ENCODE measurements at places on chromosomes 13 and 19.
A peak's percentile ranks its signal among the peaks of the same experiment; 100 is the strongest.

DNA sequence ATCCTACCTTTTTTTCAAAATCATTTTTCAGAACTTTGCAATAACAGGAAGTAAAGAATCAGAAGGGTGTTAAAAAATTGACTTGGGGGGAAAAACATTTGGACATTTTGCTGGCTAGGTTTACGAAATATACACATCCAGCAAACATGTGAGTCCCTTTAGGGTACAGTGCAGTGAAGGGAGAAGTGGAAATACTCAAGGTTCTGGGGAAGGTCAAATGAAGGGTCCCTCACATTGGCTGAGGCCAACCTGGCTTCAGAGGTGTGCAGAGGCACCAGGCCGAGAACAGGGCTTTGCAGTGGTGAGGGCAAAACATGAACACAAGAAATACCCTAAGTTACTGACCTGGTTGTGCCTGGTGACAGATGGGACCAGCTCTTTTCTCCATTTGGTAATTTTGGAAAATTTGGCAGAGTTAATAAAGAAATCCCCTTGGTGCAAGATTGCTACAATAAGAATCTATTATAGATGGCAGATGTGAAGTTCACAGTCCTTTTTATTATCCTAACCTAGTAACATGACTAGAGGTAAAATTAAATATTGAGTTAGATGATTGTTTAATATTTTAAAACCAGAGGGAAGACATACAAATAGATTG lies 1.5 kb upstream of the UPF3A start:
- DNase-seq, result no peak

DNA sequence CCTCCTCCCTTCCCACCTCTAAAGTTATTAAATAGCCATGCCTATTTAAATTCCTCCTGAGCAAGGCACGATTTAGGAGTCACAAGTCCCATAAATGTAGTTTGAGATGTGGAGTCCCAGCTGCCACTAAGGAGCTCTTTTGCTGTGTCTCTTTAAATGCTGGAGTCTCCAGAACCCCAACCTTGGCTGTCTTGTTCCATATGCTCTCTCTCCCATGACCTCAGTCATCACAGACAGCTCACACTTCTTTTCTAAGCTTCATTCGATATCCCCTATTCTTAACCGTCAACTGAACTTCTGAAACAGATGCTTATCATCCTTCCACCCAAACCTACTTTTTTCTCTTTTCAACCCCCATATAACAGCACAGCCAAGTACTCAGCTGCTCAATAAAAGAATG lies 197.1 kb downstream of the VWA8 start:
- no peak for DNase-seq

DNA sequence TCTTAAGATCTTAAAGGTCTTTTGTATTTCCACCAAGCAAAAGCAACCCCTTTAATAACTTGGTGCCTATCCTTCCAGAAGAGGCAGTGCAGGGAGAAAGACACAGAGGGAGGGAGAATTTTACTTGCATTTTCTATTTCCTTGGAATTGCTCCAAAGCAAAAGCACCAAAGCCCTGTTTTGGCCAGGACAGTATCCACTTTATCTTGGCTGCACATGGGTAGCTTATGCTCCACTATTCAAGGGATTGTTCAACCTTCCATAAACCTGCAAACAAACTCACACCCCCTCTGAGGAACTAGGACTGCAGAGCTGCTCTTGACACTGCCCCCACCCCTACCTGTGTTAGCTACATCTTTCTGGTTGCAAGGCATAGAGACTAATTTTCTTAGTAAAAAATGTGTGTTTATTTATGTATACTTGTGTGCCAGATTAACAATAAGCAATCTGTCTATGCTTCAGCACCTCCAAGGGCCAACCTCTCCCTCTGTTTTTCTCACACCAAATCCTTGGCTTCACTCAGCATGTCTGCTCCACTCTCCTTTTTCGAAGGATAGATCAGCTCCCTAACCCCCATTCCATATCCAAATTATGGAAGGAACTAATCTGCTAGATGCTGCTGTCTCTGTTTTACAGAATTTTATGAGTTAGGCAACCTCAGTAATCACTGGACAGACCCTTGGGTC lies 68.1 kb upstream of the KLF12 start:
- DNase-seq, result no peak

DNA sequence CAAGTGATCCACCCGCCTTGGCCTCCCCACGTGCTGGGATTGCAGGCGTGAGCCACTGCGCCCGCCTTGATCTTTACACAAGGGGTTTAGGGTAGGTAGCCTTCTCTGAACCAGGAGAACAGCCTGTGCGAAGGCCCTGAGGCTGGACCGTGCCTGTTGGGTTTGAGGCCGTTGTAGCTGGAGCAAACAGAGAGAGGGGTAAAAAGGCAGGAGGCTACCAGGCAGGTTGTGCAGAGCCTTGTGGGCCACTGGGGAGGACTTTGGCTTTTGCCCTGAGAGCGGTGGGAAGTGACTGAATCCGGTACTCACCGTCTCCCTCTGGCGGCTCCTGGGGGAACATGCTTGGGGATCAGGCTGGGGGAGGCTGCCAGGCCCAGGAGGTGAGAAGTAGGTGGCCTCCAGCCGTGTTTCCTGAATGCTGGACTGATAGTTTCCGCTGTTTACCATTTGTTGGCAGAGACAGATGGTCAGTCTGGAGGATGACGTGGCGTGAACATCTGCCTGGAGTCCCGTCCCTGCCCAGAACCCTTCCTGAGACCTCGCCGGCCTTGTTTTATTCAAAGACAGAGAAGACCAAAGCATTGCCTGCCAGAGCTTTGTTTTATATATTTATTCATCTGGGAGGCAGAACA lies 24.6 kb downstream of the SPC24 start:
- DNase-seq, result no peak

- DNase-seq, result no peak
Observed at GRCh38 chr19:6234527-6234926, 45.2 kb downstream of the MLLT1 start.

DNA sequence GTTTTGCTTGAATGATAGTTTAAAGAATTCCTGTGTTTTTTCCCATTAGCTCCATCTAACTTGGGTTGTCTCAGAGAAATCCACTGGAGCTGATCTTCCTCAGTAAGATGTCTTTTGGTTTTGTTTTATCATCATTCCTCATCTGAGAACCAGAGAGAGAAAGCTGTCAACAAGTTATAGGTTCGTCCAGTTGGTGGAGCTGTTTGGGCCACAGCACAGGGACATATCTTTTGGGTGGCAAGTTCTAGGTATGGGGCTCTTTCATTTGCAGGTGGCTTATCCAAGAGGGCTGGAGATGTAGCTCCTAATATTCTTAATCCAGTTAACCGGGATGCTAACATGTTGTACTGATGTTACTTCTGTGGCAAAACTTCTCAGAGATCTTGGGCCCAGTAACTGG lies 174.2 kb downstream of the KCNRG start:
- no peak for DNase-seq

DNA sequence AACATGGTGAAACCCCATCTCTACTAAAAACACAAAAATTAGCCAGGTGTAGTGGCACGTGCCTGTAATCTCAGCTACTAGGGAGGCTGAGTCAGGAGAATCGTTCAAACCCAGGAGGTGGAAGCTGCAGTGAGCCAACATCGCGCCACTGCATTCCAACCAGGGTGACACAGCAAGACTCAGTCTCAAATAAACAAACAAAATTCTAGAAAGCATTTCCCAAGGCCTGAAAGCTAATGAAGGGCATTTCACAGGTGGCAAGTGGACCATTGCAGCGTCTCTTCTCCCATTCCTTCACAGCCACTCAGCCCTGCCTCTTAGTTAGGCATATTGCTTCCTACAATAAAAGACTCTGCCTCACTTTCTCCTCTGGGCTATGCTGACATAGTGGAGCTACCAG lies 13.5 kb upstream of the RXFP2 start:
- DNase-seq, result no peak

DNA sequence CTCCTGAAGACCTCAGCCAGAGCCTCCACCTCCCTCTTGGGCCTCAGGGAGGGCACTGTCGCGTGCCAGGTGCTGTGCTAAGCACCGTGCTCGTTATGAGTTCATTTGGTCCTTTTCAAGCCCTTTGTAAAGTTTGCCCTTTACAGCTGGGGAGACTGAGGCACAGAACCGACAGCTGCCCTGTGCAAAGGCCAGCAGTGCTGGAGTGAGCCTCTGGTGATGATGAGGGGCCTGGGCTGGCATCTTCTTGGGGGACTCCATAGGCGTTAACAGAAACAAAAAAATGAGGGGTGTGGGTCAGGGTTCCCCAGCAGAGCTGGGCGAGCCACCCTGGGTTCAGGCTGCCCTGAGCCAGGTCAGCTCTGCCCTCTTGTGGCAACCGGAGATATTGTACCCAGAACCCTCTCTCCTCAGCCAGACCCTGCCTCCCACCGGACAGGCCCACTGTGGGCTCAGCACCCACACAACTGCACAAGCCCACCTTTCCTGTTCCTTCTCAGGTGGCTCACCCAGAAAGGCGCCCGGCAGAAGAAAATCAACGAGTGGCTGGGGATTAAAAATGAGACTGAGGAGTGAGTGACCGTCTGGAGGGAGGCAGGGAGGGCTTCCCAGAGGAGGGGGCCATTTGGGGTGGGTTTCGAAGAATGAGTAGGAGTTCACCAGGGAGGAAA lies 5.5 kb upstream of the IFI30 start:
- no peak for DNase-seq

- DNase-seq, result no peak
Observed at GRCh38 chr13:39840201-39840600, 184.7 kb downstream of the COG6 start.

DNA sequence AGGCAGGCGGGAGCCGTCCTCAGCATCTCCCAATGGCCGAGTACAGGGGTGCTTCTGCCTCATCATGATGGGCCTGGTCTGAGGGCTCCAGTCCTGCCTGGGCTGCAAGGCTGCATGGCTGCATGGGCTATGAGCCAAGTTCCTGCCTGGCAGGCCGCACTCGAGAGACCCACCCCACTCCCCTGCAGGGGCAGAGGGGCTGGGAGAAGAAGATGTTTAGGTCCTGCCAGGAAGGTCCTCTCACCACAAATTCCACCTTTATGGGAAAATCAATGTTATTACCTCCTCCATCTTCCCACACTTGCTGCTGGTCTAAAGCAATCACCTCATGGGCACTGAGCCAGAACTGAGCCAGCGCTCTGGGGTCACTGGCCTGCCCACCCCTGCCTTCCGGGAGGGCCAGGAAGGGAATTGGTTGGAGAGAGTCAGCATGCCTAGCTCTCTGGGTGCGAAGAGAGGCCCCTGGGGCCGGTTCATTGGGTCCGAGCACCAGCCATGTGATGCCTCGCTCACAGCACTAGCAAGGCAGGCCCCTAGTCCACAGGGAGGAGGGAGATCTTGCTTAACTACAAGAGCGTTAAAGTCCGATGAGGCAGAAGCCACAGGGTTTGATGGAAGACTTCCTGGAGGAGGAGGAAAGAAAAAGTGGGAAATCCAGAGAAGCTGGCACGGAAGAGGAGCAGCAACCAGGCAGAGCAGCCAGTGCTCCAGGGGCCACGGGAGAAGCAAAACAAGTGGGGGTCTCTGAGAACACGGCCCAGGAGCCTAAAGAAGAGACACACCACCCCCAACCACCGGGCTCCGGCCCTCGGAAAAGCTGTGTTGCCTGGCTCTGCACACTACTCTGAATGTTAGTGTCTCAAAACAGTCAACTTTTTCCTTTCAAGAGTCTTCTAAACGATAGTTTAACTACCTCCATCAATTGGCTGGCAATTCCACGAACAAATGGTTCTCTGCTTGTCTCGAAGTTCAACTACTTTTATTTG lies 63.1 kb downstream of the CEBPG start:
- no peak for DNase-seq

DNA sequence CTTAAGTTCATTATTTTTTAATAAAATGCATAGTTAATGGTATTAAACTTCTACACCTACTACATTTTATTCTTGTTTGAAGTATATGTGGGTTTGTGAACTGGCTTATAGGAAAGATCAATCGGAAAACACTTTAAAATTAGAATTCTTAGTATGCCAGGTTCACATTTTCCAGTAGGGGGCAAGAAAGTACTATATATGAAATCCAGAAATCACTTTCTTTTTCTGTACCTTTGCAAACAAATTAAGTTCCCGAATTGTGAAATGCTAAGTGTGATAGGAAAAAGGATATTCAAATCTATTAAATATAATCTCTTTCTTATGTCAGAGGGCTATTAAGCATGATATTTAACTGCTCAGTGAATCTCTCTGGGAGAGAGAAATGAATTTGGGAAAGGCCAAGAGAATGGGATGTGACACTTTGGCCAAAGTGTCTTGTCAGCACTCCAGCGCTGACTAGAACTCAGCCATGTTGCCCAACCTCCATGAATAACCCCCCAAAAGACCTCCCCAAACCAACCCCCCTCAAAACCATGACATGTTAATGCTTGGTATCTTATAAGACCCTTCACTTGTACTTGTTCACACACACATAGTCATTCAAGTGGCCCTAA lies 122.6 kb upstream of the SLC10A2 start:
- DNase-seq, result peak; percentile 18

GRCh38 chr19:49853852-49854377 lies 3.0 kb downstream of the PTOV1 start:
- DNase-seq, result no peak

GRCh38 chr13:98824376-98825160 lies 72.1 kb upstream of the SLC15A1 start:
- no peak for DNase-seq

GRCh38 chr13:22062478-22063205 lies 391.8 kb downstream of the FGF9 start:
- no peak for DNase-seq

DNA sequence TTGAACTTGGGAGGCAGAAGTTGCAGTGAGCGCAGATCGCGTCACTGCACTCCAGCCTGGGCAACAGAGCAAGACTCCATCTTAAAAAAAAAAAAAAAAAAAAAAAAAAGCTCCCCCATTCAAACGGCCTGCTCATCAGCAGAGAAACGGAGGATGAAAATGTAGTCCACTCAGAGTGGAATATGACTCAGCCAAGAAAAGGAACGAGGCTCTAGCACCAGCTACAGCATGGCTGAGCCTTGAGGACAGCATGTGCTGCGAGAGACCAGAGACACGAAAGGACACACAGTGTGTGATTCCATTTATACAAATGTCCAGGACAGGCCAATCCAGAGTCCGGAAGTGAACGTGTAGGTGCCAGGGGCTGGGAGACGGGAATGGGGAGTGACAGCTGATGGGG lies 18.1 kb upstream of the MIER2 start:
- no peak for DNase-seq

GRCh38 chr13:109028624-109029023 lies 399.2 kb downstream of the MYO16 start:
- DNase-seq, result no peak

GRCh38 chr13:52009946-52010345 lies 1.3 kb downstream of the ATP7B start:
- no peak for DNase-seq
